ENCODE measurements at places on chromosomes 6 and 20.
A peak's percentile ranks its signal among the peaks of the same experiment; 100 is the strongest.

GRCh38 chr6:128036808-128037570, 136.1 kb upstream of the THEMIS start:
- DNase-seq, result no peak

DNA sequence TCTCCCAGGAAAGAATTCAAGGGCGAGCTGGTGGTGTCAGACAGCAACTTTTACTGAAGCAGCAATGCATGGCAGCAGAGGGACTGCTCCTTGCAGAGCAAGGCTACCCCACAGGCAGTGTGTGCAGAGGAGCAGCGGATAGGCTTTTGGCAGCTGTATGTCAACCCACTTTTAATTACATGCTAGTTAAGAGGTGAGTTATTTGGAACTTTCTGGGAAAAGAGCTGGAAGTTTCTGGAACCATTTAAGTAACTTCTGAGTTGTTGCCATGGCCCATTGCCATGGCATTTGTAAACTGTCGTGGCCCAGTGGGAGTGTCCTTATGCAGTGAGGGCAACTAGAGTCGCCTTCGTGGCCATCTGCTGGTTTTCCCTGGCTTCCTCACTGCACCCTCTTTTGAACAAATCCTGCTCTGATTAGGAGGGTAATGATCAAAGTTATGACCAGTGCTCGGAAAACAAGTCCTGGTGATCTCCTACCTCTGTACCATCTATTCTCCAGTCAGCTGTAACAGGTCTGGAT, 34.0 kb downstream of the BPIFB4 start:
- no peak for DNase-seq

GRCh38 chr6:165988302-165988756, 179.3 kb downstream of the TBXT start:
- DNase-seq, result no peak

DNA sequence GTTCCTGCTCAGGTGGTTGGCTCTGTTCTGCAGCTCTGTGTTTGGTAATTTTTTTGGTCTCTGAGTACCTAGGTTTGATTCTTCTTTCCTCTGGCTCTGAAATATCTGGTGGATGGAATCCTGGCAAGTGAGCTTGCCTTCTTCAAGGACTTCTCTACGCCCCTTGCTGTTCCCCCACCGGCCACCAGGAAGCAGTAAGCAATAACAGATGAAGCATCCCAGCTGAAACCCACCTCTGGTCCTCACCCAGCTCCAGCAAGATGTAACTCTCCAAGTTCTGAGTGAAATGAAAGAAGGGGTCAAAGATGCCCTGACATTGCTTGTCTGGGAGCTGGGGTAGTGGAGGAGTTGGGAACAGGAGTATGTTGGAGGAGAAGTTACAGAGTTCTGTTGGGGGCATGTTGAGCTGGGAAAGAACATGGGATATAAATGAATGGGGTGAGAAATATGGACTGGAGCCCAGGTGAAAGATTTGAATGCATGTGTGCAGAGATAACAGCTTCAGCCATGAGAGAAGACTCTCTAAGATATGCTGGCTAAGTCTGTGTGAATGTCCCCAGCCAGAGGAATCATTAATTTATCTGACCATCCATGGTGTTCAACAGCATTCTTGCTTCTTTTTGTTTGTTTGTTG, 51.3 kb upstream of the GLP1R start:
- DNase-seq, result peak; percentile 8

- DNase-seq, result no peak
Observed at GRCh38 chr6:44367681-44368080, 19.8 kb upstream of the CDC5L start.

- DNase-seq, result peak; percentile 12
Observed at GRCh38 chr6:34792605-34793500, 970 bp downstream of the BLTP3A start.

DNA sequence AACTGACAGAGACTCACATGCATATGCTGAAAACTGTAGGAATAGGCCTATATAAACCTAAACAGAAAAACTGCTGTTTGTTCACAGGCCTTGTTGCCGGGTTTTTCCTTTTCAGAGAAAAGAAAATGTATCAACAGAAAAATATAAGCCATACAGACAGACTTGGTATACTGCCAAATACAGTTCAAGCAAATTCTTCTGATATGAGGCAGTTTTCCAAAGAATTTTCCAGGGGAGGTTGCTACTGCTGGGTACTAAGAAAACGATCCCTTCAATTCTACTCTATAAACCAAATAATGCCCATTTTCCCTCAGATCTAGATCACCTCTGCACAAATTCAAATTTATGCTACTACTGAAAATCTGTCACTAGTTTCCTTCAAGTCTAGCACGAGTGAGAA, 59.4 kb downstream of the ME1 start:
- DNase-seq, result no peak

DNA sequence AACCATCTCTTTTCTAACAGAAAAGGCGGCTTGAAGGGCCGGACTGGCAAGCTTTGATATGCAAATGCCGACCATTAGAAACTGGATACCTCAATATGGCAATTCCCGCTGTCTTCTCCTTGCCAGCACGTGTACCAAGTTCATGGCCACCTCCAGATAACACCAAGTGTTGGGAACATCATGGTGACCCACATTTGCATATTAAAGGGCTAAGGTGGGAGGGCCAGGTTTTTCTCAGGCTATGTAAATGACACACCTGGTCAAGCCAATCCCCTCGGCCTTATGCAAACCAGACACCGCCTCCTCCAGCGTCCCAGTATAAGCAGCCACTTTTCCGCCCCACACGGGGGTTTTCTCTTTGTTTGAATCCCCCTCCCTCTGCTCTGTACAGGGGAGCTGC, 110.7 kb downstream of the DACT2 start:
- no peak for DNase-seq

DNA sequence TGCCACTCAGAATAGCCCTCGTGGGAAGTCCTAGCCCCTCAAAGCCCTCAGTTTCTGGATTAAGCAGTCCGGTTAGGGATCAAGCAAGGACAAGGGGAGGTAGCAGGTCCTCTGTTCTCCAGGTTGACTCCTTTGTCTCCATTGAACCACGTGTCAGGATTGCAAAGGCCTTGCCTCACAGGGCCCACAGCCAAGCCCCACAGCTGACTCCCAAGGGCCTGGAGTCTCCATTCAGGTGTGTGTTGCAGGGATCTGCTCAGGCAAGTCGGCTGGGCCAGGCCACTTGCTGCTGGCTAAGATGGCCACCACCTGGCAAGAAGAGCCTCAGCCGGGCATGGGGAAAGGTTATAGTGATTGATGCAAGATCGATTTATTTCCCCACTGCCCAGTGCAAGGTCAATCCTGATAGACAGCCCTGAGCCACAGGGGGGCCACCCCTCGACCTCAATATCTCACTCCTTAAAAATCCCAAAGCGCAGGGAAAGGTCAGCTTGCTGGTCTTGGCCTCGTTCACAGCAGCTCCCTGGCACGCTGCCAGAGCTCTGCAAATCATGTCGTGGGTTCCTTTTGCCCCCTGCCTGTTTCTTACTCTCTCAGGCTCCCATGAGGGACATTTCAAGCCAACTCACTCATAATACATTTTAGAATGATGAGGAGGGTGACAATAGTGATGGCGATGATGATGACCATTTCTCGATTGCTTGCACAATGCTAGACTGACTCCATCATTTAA, 75.9 kb downstream of the EDN3 start:
- DNase-seq, result no peak

- no peak for DNase-seq
Observed at GRCh38 chr6:47250302-47250701, 59.4 kb downstream of the TNFRSF21 start.

GRCh38 chr6:37170273-37171200, 585 bp downstream of the PIM1 start:
- peak; percentile 54 for DNase-seq

DNA sequence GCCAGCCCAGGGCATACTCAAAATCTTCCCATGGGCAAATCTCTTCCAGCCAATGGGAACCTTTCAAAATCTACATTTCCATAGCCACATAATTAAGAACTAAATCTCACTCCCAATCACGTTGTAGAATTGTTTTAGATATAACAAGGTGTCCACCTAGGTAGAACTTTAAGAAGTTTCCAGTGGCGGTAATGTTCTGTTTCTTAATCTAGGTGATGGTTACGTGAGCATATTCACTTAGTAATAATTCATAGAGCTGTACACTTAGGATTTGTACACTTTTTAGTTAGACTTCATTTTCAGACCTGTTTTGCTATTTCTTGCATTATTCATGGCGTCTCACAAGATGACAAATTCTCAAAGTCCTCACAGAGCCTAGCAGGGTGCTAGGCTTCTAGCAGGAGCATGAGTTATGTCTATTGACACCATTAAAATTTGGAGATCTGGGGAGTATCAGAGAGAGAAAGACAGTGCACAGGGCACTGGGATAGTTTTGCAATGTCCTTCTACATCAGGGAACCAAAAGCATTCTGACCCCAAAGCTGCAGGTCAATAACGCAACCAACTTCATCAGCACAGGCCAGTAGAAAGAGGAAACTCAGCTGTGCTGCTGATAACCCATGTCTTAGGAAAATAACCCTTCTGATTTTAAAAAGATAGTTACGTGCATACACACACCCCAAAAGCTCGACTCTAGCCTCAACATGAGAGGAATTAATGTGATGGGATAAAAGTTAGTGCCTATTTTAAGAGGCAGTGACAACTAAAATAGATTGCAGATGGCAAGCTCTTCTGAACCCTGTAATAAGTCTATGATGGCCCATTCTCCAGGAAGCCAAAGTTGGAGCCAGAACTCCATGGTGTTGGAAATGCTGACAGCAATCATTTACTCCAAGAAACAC, 518.1 kb upstream of the JARID2 start:
- DNase-seq, result no peak

GRCh38 chr6:16918586-16918985, 157.3 kb upstream of the ATXN1 start:
- DNase-seq, result no peak

GRCh38 chr6:129592516-129593232, 117.3 kb downstream of the ARHGAP18 start:
- DNase-seq, result no peak

DNA sequence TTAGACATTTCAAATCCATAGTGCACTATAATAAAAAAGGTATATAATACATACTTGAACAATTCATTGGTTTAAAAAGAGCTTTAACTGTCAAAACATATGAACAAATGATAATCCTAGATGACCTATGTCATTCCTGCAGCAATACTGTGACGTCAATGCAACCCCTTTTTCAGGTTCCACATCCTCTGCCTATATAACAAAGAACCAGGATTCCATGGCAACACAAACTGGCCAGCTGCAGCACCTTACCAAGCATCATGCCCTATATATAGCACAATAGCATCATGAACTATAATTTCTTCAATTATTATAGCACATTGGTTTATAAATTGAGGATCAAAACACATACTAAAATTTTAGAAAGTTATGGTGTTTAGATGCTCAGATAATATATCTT, 578 bp upstream of the PTCHD4 start:
- DNase-seq, result peak; percentile 43

- no peak for DNase-seq
Observed at GRCh38 chr6:47476781-47477496, 650 bp upstream of the CD2AP start.

DNA sequence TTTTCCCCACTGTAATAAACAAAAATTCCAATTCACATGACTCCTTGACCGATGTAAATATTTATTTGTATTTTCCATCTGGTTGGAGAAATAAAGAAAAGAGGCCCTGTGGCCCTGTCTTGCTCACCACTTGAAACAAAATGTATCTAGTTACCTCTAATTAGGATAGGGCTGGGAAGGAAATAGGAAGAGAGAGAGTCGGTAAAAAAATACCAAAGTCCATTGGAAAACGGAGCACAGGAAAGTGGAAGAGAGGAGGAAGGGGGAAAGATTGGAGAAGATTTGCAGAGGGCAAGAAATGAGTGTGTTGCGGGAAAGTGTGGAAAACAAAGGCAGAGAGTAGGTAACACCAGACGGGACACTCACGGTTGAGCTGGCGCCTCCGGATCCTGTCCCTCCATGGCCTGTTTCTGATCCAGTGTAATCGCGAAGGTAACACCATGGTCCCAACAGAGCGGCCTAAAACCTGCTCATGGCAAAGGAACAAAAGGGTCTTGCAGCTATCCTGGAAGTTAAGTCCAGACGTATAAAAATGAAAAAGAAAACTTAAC, 105.8 kb upstream of the RIPOR2 start:
- no peak for DNase-seq

GRCh38 chr6:114049367-114049966, 78.5 kb upstream of the HDAC2 start:
- no peak for DNase-seq

- DNase-seq, result peak; percentile 53
Observed at GRCh38 chr6:87922947-87923330, 124.7 kb upstream of the SPACA1 start.

DNA sequence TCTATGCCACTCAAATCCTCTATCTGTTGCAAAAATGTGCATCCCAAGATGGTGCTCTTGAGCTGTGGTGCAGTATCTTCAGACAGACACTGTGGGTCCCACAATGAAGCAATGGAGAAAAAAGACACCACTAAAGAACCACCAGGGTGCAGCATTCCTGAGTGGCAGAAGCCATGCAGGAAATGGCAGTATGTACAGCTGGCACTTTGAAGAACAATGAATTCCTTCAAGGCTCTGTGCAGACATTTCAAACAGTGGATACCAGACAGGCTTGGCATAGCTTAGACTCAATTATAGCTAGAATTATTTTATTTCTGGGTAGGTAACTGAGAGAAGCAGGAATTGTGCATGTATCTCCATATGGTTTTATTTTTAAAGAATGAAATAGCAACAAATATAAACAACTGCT, 24.0 kb upstream of the HDAC2 start:
- DNase-seq, result peak; percentile 46

GRCh38 chr6:36358226-36358915, 21.7 kb upstream of the BNIP5 start:
- no peak for DNase-seq

GRCh38 chr20:17504066-17504897, 26.9 kb downstream of the BFSP1 start:
- DNase-seq, result no peak

DNA sequence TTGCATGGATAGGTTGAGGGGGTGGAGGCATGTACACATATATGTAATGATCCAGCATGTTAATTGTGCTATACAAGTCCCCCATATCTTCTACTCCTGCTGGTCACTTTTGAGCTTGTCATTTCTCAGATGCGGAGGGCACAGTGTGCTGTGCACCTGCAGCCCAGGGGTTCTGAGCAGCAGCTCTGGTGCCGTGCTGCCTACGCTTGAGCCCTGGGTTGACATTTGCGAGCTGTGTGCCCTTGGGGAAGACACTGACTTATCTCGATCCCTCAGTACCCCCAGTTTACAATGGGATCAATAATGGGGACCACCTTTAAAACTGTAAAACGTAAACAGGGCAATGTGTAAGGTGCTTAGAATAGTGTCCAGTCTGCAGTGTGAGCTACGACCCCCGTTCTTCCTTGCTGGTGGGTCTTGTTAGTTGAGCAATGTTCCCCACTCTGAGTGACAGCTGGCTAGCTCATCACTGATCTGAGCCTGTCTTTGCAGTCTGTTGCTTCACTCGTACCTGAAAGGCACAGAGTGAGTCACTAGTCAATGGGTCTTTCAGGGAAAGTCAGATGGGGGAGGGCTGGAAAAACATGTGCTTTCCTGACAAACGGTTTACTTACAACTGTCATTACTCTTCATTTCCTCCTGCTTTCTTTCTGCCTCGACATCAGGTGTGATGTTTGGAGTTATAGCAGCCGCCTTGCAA, 91.7 kb downstream of the SLC2A10 start:
- DNase-seq, result no peak
